Endothelial cell of umbilical vein (primary cell): ENCODE measurements at places on chromosomes 7 and 10. TPM values are rescaled to one million over a fixed set of nuclear protein-coding genes. Genes with fewer than 3 reads are reported as not detected.

GRCh38 chr7:91165846-91166230 lies 98.4 kb upstream of the FZD1 start:
- no peaks in the 10 kb centered on the region for H3K36me3 ChIP-seq
- DNase-seq, result no peak
- H3K27me3 ChIP-seq, result no peaks in the 10 kb centered on the region
- H3K4me3 ChIP-seq, result no peak overlapping the region

GRCh38 chr7:542713-543500 lies 23.3 kb upstream of the PDGFA start:
- peak overlapping the region; percentile 87 for H3K27ac ChIP-seq
- H3K4me1 ChIP-seq, result peaks cover 30% of the 10 kb centered on the region
- H3K27me3 ChIP-seq, result no peaks in the 10 kb centered on the region
- H3K36me3 ChIP-seq, result no peaks in the 10 kb centered on the region
- peak; percentile 82 for DNase-seq

DNA sequence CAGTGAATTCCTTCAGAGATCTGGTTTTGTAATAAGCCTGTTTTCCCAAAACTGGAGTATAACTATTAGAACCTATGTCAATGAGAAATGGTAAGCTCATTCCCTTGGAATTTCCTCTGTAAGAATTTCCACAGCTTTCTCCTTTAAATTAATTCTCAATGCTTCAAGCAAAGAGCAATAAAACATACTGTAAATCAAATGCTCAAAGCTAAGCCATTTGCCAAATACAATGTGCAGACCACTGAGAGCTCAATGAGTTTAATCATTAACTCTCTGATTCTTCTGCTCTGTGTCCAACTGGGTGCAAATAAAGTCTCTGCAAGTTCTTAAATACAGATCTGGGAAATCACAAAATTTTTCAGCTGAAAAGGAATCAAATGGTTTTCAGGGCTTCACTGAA lies 227.6 kb upstream of the IMMP2L start:
- H3K36me3 ChIP-seq, result peaks cover 6% of the 10 kb centered on the region
- H3K27me3 ChIP-seq, result no peaks in the 10 kb centered on the region
- H3K4me3 ChIP-seq, result no peak overlapping the region
- DNase-seq, result peak; percentile 28

GRCh38 chr10:58475322-58476277 lies 37.1 kb upstream of the BICC1 start:
- H3K27me3 ChIP-seq, result no peaks in the 10 kb centered on the region
- peak overlapping the region; percentile 18 for H3K27ac ChIP-seq
- peak; percentile 54 for DNase-seq
- peak overlapping the region; percentile 49 for H3K4me3 ChIP-seq
- H3K36me3 ChIP-seq, result no peaks in the 10 kb centered on the region
- peaks cover 16% of the 10 kb centered on the region for H3K4me1 ChIP-seq

DNA sequence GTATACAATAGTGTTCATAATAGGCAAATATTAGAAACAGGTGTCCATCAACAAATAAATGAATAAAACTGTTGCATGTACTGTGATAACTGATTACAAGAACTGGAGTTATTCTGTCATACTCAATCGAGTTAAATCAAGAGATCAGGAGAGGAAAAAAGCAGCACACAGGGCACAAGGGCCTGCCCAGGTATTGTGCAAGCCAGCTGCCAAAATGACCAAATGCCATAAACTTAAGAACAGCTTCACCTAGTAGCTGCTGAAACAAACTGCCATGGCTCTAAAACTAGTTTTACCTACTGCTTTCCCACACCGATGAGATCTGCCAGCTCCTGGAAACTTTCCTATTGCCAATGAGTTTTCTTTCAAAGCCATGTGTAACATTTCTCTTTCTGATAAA lies 12.2 kb downstream of the GSAP start:
- H3K27me3 ChIP-seq, result no peaks in the 10 kb centered on the region
- DNase-seq, result no peak
- no peak overlapping the region for H3K27ac ChIP-seq
- no peak overlapping the region for H3K4me3 ChIP-seq
- no peaks in the 10 kb centered on the region for H3K4me1 ChIP-seq
- no peaks in the 10 kb centered on the region for H3K36me3 ChIP-seq

LIPK gene
- total RNA-seq, result not detected in 2 replicates

CNNM1 gene
- not detected in 2 replicates for total RNA-seq

GIMAP8 gene
- 67.5 and 71.8 TPM in 2 replicates for total RNA-seq

ASB10 gene
- not detected in 2 replicates for total RNA-seq

HIP1 gene
- total RNA-seq, result 45.1 and 47.6 TPM in 2 replicates
